ENCODE measurements at places on chromosomes 7 and 10.

DNA sequence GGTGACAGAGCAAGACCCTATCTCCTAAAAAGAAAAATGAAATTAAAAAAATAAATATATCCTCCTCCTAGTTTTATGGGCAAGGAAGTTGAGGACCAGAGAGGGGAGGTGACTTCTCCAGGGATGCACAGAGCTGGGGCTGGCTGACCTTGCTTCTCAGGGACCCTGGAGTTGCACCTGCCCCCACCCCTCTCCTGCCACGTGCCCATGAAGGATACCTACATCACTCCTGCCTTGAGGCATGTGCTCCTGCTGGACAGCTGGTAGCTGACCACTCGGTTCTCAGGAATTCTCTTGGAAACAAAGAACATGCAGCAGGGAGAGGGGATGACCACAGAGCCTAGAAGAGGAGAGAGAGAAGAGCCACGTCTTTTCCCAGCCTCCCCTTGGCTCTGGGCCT lies 522 bp downstream of the CCL24 start:
- no peak for DNase-seq

DNA sequence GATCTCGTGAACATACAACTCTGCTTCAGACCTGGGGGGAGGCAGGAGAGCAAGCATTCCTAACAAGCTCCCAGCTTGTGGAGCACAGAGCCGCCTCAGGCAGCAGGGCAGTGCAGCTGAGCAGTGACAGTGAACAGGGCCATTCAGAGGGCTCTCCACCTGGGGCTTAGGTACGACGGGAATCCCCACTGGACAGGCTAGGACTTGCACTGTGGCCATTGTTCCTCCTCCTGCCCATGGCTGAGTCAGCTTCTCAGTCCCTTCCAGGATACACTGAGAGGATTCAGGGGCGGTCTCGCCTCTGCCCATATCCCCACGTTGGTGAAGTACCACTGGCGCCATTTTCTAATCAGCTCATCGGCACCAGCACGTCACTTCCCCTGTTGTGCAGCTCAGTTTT lies 71.1 kb downstream of the FIGNL1 start:
- DNase-seq, result no peak

DNA sequence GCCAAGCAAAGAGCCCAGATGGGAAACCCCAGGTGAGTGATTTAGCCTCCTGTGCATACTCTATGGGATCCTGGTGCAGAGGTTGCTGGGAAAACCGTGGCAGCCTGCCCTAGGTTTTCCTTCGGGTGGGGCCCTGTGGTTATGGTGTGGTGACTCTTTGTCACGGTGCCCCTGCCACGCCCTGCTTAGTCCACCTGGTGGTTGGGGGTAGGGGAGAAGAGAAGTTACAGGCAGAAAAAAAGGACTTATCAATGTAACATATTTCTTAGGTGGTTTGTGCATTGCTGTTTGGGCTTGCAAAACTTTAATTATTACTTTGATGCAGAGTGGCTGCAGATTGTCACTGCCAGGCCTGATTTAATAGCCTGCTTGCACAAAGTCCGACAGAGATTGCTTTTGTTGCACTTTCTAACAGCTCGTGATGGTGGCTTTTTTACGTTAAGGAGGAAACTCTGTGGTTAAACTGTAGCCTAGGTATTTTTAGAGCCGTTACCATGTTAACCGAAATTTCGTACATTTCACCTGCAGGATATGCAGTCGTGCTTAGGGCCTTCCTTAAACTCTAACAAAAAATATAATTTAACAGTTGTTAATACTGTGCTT lies 197.4 kb downstream of the RNLS start:
- DNase-seq, result peak; percentile 79

GRCh38 chr7:30938435-30939316 lies 25.1 kb upstream of the GHRHR start:
- DNase-seq, result peak; percentile 76

DNA sequence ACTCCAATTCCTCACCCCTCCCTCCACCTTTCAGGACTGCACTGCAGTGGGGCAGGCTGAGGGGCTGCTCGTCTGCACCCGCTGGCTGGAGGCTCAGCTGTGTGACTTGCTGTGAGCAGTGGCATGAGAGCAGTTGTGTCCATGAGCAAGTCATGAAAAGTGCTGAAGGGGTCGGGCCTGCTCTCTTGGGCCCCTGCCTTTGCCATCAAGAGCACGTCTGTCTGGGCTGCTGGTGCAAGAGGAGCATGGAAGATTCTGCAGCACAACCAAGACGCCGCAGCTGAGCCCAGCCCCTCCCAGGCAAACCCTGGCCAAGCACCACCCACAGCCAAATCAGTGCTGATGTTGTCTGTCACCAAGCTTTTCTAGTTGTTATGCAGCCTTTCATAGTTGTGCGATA lies 284.3 kb downstream of the TCERG1L start:
- no peak for DNase-seq

All from cerebellar cortex (tissue), 1 donor.